ENCODE measurements at places on chromosomes 3 and 15.

DNA sequence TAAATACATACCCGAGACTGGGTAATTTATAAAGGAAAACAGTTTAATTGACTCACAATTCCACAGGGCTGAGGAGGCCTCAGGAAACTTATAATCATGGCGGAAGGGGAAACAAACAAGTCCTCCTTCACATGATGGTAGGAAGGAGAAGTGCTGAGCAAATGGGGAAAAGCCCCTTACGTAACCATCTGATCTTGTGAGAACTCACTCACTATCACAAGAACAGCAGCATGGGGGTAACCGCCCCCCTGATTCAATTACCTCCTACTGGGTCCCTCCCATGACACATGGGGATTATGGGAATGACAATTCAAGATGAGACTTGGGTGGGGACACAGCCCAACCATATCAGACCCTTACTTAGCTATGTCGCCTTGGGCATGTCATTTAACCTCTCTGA lies 27.7 kb downstream of the SCG3 start:
- DNase-seq, result no peak

DNA sequence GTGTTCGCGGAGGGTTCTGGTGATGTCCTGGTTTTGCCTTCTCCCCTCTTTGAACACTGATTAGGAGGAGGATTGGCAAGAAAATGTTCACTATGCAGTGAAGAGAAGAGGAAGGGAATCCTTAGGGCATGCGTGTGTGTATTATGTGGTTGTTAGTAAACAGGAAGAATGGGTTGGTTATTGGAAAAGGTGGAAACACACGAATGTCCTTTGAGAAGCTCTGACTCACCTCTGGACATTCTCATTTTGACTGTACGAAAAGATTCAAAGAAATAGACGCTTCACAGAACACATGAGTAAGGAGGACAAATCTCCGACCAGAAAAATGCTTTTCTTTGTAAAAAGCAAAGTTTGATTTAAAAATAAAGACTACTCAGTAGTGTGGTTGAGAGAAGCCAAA lies 188.8 kb upstream of the PRICKLE2 start:
- DNase-seq, result no peak

DNA sequence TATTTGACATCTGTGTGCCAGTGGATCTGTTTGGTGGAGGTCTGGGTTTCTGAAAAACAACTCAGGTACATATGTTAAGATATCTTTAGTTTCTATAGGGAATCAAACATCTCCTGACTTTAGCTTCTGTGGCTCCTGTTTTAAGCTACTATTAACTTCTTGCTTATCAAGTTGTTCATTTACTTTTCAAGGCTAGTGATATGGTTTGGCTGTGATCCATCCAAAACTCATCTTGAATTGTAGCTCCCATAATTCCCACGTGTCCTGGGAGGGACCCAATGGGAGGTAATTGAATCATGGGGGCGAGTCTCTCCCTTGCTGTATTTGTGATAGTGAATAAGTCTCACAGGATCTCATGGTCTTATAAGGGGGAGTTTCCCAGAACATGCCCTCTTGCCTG lies 41.4 kb downstream of the ZNF860 start:
- DNase-seq, result no peak

- DNase-seq, result no peak
Observed at GRCh38 chr15:28021281-28022039, 77.7 kb downstream of the OCA2 start.

- no peak for DNase-seq
Observed at GRCh38 chr3:127002195-127003174, 19.6 kb downstream of the PLXNA1 start.

GRCh38 chr15:27124287-27124871 lies 153.4 kb downstream of the GABRG3 start:
- no peak for DNase-seq

DNA sequence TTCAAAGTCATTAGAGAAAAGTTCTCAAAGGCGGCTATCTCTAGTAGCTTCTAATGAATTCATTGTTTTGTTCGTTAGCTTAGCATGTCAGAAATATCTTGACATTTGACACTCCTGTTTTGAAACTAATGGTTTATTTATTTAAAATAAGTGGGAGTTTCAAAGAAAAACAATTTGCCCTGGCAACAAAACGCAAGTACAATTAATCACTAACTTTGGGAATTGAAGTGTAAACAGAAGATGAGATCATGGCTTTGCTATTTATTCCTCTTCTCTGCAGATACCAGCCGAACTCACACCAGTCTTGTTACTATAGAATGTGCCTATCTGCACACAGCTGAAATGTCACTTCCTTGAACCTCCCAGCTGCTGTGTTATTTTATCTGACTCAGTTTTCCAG lies 27.5 kb downstream of the MASP1 start:
- no peak for DNase-seq

DNA sequence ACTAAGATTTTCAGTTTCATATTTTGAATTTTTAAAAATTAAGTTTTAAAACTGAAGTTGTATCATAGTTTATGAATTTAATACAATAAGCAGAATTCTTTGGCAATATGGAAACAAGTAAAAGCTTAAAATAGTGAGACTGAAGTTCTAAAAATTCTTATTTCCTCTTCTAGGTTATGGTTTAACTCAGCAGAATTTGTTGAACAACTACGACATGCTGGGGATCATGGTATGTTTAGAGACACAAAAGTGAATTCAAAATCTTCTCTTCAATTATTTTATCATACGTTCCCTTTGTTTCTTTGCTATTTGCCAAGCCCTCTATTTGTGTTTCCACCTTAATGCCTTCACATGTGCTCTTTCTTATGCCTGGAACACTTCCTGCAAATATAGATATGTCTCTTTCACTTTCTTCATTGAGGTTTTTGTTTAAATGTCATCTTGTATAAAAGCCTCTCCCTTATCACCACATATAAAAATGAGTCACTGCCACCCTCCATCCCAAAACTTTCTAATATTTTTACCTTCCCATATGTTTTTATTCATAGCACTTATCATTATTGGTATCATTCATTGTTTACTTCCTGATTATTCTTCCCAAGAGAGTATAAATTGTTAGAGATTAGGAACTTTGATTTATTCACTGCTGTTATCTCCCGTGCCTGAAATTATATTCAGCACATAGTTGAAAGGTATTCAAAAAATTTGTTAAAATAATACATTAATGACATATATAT lies 6.4 kb downstream of the SUCNR1 start:
- no peak for DNase-seq

DNA sequence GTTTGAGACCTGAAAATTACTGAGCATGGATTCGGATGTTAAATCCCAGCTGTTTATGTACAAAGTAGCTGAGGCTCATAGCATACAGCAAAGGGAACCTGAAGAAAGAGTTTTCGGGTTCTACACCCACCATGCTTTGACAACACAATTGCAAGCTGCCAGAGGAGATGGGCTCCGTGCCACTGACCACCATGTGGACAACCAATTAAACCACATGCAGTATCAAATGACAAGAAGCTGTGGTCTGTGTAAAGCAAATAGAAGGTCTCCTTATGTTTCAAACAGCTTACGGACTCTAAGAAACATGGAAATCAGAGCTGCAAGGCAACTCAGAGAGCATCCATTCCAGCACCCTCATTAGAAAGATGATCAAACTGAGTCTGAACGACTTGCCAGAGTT lies 12.9 kb downstream of the GABRB3 start:
- DNase-seq, result no peak

- no peak for DNase-seq
Observed at GRCh38 chr3:108501535-108501934, 8.9 kb downstream of the MYH15 start.

GRCh38 chr3:124786511-124787241 lies 56.4 kb downstream of the UMPS start:
- DNase-seq, result no peak

DNA sequence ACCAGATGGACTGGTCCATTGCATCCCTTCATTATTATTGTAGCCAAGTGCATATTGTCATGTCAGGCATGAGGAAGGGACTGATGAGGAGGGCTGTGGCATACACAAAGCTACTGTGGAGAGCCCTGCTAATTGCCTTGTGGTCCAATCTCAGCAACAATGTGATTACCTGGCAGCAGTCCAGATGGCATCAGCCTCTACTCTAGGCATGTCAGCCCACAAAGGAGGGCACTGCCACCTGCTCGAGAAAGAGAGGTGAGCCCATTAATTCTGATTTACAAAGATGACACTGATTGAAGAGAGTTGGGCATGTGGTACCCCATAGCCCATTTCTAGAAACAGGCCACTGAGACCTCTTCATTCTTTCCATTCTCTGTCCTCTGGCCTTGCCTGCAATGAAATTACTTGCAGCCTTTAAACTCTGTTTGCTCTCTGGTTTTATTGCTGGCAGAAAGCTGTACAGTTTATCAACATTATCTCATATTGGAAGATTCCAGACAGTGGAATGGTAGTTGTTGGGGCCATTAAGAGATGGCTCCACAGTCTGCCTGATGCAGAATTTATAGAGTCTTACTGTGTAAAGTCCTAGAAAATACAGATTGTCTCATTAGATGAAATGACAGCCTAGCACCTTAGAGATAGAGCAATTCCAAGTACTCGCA lies 307.7 kb downstream of the ARPP21 start:
- no peak for DNase-seq

DNA sequence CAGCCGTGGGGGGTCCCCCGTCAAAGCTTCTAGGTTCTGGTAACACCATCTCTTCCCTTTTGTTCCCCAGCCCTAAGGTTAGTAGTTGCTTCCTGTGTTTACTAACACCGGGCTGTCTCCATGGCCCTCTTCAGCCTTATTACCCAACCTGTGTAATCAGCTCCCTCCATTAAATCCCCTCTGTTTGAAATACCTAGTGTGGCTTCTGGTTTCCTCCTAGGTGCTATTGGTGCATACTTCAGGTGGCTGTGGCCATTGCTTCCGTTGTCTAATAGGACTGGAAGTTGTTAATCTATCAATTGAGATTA lies 35.3 kb downstream of the MOBP start:
- no peak for DNase-seq

GRCh38 chr3:99774467-99774866 lies 43.2 kb upstream of the CMSS1 start:
- DNase-seq, result no peak

- no peak for DNase-seq
Observed at GRCh38 chr15:78365917-78366316, 25.8 kb downstream of the CRABP1 start.

DNA sequence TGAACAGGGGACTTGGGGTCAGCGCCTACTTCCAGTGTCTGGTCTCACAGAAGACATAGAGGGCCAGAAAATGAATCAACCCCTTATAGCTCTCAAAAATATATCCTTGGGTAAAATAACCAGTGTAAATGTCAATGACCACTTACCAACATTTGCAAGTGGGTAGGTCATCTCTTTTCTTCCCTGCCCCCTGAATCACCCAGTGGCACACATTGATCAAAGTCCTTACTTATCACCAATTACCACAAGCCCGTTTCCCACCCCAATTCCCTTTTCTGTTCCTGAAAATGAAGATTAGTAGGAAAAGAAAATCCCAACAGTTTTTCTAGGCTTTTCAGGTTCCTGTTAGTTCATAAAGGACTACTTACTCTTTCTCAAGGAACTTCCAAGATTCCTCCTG lies 70.5 kb upstream of the HEG1 start:
- DNase-seq, result no peak

DNA sequence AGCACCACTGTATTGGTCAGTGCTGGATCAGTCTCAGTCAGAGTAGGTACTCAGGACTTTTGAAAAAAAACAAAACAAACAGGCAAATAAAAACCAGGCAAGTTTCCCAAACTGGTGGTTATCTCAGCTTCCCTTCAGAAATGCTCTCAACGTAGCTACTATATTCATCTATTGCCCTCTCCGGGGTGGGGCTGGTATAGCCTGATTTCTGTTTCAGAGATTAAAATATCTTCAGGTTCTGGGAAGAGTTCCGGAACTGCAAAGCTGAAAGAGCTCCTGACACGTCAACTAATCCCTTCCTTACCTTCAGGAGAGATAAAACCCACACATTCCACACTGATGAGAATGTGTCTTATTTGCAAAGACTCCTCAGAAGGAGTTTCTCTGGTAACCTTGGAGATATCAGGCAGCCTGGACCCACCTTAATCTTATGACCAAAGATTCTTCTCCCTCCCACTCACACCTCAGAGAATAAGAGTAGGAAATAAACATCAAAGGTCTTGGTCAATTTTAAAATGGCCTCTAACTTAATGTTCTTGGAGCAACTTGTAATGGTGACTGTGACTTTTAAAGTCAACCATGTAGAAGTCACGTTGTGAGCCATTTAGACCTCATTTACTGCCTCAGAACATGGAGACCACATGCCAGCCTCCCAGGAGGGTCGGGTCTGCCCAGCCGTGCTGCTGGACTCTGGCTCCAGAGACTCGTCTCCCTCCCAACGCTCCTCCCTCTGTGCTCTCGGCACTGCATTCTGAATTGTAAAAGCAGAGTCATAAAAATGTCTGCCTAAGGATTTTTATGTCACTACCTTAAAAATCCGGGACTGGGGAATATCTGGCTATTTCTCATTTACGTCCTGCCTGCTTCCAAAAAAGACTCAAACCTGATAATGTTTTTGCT lies 53.8 kb downstream of the CDCP1 start:
- DNase-seq, result no peak

GRCh38 chr3:49618412-49618811 lies 55.7 kb upstream of the APEH start:
- DNase-seq, result no peak

DNA sequence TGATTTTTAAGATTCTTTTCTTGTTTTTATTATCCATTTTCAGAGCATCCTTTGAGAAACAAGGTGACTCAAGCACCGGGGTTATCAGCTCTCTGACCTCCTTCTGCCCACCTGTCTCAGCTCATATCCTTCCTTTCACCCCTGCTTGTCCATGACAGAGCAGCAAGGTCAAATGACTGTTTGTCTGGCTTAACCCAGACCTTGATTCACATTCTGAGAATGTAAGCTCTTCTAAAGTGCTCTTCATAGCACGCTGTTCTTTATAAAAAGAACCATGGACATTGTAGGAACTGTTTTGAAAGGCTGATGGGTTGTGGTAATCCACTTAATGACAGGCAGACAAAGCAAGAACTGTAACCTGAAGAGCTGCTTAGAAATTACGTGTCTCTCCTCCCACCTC lies 122.5 kb downstream of the CHST2 start:
- DNase-seq, result no peak

DNA sequence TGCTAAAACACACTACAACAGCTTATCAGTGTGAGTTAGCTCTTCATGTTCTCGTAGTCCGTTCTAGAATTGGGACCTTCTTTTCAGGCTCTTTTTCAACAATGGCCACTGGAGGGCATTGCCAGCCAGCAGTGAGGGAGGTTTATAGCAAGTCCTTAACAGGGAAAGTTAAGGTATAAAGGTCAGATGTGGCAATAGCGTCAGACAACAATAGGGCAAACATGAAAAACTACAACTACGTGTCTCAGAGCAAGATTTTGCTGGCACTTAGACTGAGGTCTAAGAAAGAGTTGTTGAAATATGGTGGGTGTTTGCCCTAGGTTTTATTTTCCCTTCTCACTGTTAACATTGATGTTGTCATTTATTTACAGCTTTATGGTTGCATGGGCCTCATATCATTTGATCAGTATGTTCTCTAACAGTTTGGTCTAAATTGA lies 161.4 kb downstream of the GMNC start:
- no peak for DNase-seq

GRCh38 chr15:82624008-82624407 lies 23.2 kb downstream of the CPEB1 start:
- DNase-seq, result no peak

GRCh38 chr3:142568393-142569017 lies 10.0 kb downstream of the ATR start:
- no peak for DNase-seq

GRCh38 chr3:31945738-31946052 lies 35.4 kb downstream of the OSBPL10 start:
- no peak for DNase-seq

GRCh38 chr3:197858133-197858532 lies 67.1 kb downstream of the LRCH3 start:
- no peak for DNase-seq
